ENCODE measurements at places on chromosomes 12 and 14.

DNA sequence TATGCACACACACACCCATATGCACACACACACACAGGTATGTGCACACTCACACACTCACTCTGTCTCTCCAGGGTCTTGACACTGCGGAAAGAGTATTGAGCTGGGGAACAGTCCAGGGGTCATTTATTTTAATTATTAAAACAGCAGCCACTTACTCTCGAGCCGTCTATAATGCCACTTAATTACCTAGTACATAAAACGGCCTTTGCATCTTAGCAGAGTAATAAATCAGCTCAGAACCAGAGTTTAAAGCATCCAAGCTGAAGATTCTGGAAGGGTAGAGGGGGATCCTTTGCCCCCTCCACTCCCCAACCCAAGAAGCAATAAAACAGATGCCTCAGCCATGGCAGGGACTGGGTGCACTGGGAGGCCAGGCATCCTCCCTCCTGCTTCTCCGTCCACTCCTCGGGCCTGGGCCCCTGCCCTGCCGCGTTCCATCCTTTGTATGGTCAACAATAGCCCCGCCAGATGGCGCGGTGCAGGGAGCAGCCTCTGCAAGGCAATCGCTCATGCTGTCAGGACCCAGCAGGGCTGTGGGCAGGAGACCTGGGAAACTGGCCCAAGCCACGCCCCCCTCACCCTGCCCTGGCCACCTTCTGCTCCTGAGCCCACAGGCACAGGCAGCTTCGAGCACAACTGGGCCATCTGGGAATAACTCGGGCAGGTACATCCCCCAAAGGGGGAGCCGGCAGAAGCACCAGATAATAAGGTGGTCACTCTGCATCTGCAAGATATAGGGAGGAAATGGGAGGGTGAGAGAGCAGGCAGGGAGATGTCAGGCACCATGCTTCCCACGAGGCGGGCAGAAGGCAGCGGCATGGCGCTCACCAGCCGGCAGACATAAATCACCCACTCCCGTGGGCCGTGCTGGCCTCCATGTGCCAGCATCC, 40.9 kb downstream of the CCDC85C start:
- DNase-seq, result peak; percentile 78

- no peak for DNase-seq
Observed at GRCh38 chr14:104293851-104294627, 155.7 kb downstream of the KIF26A start.

DNA sequence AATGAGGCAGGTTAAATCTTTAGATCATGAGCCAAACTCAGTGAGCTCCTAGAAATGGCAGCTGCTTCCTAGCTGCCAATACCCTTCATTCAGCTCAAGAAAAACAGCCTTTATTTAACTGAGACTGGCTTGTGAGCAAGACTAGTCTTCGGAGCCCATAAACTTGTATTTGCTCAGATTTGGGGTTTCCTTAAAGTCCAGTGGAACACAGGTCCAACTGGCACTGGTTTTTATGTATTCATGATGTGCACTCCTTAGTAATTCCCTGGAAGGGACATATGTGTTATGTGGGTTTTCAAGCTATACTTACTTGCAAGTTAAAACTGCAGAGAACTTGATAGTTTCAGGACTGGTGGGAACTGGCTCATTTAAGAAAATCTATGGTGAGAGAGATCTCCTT, 380.1 kb upstream of the TMEM132C start:
- no peak for DNase-seq

- DNase-seq, result no peak
Observed at GRCh38 chr14:61476105-61476753, 154.8 kb downstream of the PRKCH start.

- DNase-seq, result no peak
Observed at GRCh38 chr12:1553987-1554982, 40.1 kb downstream of the FBXL14 start.

DNA sequence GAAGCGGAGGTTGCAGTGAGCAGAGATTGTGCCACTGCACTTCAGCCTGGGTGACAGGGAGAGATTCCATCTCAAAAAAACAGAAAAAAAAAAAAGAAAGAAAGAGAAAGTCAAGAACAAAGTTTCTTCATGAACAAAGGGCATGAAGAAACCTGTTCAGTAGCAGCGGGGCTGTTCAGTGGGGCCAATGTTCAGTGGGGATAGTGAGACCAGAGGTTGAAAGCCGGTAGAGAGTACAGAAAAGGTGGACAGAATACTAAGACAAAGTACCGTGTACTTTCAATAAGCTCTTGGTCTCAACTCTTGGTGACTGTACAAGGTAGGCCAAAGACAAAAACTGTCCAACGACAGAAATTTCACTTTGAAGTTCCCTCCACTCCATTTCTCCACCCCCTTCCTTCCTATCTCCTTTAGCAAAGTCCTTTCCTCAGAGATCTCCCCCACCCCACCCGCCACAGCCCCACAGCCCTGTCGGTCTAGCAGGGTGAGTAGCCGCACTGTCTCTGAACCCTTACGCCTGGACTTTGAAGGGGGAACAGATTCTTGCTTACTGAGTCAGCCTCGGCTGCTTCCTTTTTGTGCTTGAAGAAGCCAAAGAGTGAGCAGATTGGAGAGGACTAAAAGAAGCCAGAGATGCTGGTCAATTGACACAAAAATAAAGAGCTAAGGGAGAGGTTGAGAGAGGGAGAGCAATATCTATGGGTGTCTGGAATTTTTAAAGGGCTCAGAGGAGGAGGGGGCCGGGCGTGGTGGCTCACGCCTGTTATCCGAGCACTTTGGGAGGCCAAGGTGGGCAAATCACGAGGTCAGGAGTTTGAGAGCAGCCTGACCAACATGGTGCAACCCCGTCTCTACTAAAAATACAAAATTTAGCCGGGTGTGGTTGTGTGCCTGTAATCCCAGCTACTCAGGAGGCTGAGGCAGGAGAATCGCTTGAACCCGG, 44.2 kb upstream of the FOS start:
- DNase-seq, result no peak

DNA sequence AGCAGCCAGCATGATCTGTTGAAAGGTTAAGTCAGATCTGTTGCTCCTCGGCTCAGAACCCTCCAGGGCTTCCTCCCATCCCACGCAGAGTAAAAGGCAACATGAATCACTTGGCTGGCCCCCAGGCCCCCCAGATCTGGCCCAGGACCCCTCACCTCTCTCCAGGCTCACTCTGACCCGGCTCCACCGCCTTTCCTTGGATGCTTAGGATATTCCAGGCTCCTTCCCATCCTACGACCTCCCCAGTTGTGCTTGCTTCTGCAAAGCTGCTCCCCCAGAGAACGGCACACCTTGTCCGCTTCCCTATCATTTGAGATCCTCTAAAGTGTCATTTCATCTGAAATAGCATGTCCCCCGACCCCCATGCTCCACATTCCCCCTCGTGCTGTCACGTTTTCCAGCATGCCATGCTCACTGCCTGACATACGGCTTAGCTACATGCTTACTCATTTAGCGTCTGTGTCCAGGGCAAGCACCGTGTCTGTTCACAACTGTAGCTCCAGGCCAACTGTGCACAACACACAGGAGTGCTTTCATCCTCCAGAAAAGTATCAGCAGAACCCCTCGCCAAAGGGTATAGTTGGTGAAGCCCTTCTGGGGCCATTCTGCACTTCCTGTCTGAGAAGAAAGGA, 33.6 kb upstream of the BDKRB2 start:
- no peak for DNase-seq

DNA sequence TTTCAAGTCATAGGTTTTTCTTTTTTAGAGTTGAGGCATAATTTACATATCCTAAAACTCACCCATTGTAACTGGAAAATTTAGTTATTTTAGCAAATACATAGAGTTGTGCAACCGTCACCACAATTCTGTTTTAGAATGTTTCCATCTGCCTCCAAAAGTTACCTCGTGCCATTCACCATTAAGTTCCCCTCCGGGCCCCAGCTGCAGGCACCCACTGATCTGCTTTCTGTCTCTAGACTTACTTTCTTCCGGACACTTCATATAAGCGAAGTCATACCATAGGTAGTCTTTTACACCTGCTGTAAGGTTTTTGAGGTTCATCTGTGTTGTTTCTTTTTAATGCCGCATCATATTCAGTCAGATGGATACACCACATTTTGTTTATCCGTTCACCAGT, 28.7 kb downstream of the PPP2R5C start:
- no peak for DNase-seq

GRCh38 chr12:60070552-60070951, 474.7 kb downstream of the SLC16A7 start:
- no peak for DNase-seq

DNA sequence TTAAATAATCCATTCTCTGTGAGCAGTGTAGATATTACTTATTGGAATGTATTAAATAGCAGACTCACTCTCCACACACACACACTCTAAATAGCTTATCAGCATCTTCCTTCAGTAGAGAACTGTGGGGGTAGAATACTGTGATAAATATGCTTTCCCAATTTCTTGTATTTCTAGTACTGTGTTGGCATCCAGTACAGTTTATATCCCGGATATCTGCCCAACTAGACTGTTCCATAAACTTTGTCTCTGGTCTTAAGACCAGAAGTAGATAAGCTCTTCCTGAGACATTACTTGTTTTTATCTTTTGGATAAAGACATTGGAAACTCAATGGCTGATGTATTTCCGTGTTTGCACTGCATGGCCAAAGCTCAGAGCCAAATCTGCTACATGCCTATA, 136.2 kb upstream of the PDZRN4 start:
- no peak for DNase-seq

DNA sequence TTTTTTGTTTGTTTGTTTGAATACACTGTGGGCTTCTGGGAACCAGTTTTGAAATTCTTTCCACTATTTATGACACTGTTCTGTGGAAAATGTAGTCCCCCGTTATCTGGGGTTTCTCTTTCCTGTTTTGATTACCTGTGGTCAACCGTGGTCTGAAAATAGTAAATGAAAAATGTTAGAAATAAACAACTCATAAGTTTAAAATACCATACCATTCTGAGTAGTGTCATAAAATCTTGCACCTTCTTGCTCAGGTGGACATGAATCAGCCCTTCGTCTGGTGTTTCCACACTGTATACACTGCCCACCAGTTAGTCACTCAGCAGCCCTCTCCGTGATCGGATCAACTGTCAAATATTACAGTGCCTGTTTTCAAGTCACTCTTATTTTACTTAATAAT, 5.1 kb upstream of the PAPOLA start:
- no peak for DNase-seq

GRCh38 chr12:27133022-27133590, 50.7 kb upstream of the C12orf71 start:
- no peak for DNase-seq

- no peak for DNase-seq
Observed at GRCh38 chr14:56124327-56124726, 6.1 kb downstream of the PELI2 start.

DNA sequence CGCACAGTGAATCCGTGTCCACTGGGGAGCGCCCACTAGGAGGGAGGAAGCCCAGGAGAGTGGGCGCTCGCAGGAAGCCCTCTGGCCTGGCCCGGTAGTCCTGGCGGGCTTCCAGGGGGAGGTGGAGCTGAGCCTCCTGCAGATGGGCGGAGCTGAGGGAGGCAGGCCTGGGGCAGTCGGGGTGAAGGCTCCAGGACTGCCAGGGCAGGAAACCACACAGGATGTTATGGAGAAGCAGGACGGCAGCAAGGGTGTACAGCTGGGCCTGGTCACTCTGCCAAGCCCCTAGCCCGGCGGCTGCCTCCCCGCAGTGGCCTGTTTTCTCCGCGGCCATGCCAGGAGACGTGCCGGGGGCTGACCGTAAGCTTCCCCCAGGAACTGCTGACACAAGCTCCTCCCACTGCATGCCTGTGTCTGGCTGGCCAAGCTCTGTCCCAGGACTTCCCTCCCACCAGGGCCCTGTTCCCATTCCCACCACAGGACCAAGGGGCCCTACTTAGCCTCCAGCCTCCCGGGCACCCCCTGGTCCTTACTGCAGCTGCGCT, 143.4 kb upstream of the C14orf180 start:
- peak; percentile 46 for DNase-seq

DNA sequence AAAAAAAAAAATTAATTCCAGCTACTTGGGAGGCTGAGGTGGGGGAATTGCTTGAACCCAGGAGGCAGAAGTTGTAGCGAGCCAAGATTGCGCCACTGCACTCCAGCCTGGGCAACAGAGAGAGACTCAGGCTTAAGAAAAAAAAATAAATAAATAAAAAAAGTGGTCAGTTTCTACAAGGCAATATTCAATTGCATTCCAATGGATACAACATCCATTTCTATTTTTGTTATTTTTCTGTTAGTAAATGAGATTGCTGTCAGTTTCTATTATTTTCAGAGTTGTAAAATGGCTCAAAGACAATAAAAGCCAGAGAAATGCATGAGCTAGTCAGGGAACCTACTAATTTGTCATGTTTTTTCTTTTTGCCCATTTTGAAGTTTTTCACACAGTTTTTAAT, 119.2 kb downstream of the PDE3A start:
- DNase-seq, result no peak

DNA sequence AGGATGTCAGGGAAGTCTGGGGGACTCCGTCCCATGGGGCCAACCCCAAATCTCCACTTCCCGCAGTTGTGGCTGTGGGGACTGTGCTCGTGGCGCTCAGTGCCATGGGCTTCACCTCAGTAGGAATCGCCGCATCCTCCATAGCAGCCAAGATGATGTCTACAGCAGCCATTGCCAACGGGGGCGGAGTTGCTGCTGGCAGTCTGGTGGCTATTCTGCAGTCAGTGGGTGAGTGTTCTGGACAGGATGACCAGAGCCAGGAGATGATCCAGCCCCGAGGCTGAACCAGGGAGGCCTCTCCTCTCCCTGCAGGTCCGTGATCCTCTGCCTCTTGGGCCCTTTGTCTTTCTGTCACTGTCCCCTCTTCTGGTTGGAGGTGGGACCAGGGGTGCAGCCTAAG, 8.8 kb upstream of the IFI27 start:
- DNase-seq, result no peak

DNA sequence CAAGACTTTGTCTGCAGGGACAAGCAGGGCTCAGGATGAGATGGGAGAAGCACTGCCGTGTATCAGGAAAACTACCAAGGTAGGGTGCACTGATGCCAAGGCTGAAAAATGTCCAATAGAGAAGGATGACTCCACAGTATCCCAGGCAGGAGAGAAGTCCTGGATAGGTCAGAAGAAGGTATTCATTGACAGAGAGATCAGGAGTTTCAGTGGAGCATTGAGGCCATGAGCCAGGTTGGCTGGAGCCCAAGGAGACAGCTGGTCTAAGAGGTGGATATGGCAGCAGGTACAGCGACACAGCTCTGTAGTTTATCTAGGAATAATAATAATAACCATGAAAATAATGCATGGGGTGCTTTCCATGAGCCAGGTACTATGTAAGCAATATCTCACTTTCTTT, 180.9 kb downstream of the EXOC5 start:
- DNase-seq, result no peak

GRCh38 chr14:34231626-34232025, 230.4 kb downstream of the SPTSSA start:
- no peak for DNase-seq

- DNase-seq, result no peak
Observed at GRCh38 chr12:11998944-11999315, 71.8 kb upstream of the BCL2L14 start.

GRCh38 chr12:109451400-109451799, 25.7 kb downstream of the KCTD10 start:
- DNase-seq, result no peak

- DNase-seq, result no peak
Observed at GRCh38 chr14:101395779-101396178, 165.5 kb upstream of the DIO3 start.

DNA sequence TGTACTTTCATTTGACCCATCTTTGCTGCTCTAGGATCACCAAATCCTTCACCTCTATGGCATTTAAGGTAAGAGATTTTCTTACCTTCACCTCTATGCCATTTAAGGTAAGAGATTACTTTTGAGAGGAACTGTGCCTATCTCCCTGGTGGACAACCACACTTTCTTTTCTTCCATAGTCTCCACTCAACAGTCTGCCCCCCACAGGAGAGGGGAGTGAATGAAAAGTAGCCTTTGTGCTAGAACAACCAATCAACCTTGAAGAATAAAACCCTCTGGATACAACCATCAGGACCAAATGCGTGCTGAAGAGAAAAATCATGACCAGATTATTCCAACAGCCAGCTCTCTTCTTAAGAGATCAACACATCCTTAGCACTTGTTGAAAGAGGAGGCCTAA, 258.6 kb upstream of the TMPO start:
- no peak for DNase-seq
